Myocyte (in vitro differentiated cells): ENCODE measurements at places on chromosomes 7 and 10. TPM values are rescaled to one million over a fixed set of nuclear protein-coding genes. Genes with fewer than 3 reads are reported as not detected.

Gene TDRD1
- 0.51 and 0.62 TPM in 2 replicates for total RNA-seq

Gene CDC14C
- not detected in 2 replicates for total RNA-seq

DNA sequence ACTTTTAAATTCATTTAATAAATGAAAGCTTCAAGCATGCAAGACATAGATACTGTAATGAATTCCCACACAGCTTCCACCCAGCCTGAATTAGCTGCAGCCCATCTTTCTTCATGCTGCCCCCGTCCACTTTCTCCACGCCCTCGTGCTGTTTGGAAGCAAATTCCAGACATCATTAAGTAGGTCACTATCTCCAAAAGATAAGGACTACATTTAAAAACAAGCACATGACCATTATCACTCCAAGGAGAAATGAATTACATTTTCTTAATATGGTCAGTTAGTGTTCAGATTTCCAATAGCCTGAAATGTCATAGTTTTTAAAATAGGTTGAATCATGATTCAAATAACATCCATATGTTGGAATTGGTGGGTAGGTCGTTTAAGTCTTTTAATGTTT, 24.3 kb downstream of the LMTK2 start:
- no peak for DNase-seq

- peak; percentile 96 for DNase-seq
These were observed 85.5 kb downstream of the SLC25A13 start for GRCh38 chr7:96236198-96237039.

DNA sequence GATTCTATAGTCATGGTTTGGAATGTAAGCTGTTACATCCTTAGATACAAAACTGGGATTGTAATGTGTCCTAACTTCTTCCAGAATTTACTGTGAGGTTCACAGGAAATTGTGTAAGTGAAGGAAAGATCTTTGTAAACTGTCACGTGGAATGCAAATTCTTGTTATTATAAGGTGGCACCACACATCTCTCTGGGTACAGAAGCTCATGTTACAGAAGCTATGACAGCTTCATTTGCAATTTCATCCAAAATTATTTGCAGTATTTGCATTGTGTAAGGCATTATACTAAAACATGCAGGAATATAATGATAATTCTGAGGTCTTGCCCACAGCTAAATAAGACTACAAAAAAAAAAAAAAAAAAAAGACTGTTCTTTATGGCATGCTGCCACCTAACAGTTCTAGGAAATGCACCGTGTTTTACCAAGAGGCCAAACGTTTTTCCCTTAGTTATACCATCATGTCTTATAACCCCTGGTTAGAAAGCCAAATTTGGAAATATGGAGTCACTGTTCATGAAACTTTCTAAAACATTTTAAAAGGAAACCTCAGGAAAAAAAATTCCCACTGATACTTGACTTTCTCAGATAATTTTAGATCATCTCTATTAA, 17.6 kb downstream of the MINDY3 start:
- no peak for DNase-seq

DNA sequence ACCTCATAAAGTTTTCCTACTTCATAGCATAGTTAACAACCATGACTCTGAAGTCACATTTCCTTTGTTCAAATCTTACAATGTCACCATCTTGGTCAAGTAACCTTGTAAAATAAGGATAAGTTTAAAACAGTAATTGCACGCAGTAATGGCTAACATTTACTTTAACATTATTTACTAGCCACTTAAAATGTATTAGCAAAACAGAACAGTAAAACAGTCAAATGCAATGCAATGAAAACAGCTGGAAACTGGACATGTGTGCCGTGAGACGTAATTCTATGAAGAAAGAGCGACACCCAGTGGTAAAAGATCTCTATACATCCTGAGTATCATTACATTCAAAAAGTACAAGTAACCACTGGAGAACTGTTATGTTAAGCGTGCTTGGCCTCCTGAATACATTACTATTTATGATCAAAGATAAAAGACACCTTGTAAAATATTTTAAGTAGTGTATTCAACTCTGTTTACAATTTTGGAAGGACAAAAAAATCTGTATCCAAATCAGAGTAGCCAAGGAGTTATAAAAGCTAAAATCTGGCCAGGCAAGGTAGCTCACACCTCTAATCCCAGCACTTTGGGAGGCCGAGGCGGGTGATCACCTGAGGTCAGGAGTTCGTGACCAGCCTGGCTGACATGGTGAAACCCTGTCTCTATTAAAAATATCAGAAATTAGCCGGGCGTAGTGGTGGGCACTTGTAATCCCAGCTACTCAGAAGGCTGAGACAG, 27.2 kb downstream of the ATE1 start:
- DNase-seq = peak; percentile 75
